ENCODE measurements at places on chromosomes 1 and 21.

DNA sequence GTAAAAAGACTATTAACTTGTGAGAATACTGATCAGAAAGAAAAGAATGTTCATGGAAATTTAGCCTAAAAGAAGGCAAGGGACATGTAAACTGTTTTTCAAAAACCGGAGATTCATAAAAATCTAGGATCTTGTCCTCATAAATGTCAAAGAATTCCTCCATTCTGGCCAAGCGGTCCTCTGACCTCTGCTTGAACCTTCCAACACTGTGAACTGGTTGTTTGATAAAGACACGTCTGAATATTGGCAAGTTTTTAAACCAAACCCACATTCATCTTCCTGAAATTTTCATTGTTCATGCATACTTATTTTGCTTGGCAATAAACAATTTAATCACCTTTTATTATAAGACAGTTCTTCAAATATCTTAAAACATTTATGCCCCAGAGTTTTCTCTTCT is 19.8 kb downstream of the ASPM start:
- no peak for DNase-seq

DNA sequence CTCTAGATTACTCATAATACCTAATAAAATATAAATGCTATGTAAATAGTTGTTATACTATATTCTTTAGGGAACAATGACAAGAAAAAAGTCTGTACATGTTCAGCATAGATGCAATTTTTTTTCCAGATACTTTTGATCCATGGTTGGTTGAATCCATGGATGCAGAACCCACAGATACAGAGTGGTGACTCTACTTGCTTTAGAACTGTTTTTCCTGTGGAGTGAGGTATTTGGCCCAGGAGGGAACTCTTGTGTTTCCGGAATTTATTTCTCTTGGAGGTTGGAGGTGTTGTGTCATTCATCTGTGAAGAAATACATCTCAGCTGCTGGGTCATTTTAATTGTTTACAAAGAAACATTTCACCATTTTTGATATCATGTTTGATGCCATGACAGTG is 28.7 kb downstream of the TMEM200B start:
- no peak for DNase-seq

DNA sequence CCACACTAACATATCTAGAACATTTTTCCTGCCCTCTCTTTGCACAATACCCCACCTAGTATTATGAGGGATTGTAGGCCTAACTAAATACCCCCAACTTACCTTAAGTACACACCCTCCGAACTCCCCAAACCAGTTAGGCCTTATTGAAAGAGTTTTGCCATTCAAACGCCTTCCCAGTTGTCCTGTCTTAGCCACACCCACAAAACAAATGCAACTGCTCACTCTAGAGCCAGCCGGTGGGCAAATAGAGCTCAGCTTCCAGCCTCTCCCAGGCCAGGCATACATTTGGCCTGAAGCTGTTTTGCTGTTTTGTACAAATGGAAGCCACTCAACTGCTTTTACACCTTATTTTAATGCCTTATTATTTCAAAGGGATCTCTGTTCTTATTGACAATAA is 224.2 kb upstream of the RUNX1 start:
- DNase-seq = no peak

DNA sequence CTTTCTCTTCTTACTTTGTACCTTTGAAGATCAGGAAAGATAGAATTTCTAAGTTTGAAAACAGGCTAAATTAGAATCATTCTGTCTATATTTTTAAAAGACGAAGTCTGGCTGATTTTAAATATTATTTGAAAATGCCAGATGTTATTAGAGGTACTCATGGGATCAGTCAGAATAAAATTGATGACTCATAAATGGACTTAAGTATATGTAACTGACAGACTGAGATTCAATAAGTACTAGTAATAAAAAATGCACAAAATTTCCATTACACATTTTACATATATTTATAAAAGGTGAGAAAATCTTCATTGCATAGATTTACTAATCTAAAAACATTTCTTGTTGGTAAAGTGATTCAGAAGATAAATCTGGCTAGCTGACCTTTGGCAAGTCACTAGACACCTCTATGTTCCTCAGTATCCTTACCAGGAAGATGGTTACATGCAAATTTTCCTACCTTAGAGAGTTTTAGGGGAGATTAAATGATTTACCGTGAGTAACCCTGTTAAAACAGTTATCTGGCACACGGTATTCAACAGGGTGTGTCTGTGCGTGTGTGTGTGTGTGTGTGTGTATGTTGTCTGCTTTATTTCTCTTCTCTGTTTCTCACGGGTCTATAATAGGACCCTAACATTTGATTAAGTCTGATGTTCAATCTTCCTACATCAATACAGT is 189.0 kb downstream of the RUNX1 start:
- DNase-seq = no peak

- no peak for DNase-seq
Observed at GRCh38 chr1:65719391-65719790, 73.3 kb upstream of the PDE4B start.

- DNase-seq = no peak
Observed at GRCh38 chr1:183403498-183403897, 14.7 kb downstream of the NMNAT2 start.

DNA sequence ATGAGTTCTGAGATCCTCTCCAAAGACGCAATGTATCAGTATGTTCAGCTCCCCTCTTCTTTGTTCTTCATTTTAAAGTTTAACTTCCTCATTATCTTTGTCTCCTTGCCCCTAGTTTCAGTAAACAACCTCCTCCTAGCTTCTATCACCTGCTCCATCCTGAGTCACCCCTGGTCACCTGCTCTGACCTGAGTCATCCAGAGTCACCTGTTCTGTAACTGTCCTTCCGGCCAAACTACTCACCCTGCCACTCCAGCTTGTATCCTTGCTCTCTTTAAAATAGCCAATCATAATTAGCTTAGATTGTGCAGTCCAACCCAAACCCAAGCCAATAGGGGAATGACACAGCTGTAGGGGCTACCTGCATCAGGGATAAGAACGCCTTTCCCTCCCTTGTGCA is 332.0 kb downstream of the OLFM3 start:
- DNase-seq = no peak

DNA sequence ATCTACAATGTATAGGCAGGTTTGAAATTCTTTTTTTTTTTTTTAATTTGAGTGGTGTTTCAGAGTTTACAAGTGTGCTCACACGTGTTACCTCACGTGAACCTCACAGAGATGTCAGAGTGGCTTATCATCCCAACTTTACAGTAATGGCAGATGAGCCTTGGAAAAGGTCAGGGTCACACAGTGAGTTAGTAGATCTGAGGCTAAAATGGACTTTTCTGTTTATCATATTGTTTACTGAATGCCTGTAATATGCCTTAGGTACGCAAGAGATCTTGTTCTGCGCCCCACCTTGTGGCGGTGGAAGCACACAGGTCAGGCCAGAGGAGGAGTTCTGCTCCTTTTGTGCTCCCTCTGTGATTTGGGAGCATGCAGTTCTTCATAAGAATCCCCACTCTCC is 80.0 kb downstream of the DYRK1A start:
- no peak for DNase-seq

DNA sequence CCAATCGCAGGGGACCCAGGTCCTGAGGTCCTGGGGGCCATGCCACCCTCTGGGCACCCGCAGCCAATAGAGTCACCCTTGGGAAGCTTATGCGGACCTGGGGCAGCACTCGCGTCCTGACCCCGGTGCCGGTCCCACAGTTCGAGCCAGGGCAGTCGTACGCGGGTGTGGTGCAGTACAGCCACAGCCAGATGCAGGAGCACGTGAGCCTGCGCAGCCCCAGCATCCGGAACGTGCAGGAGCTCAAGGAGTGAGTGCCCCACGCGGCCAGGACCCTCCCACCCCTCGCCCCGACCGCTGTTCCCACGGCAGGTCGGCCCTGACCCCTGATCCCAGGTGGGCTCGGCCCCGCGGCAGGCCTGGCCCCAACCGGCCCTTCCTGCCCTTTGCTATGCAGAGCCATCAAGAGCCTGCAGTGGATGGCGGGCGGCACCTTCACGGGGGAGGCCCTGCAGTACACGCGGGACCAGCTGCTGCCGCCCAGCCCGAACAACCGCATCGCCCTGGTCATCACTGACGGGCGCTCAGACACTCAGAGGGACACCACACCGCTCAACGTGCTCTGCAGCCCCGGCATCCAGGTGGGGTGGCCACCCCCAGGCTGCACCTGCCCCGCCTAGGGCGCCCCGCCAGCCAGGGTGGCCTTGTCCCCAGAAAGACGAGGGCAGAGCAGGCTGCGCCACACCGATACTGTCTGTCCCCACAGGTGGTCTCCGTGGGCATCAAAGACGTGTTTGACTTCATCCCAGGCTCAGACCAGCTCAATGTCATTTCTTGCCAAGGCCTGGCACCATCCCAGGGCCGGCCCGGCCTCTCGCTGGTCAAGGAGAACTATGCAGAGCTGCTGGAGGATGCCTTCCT is 20.5 kb downstream of the COL6A1 start:
- DNase-seq = peak; percentile 53

- DNase-seq = no peak
Observed at GRCh38 chr1:110476028-110476765, 25.2 kb downstream of the PROK1 start.

DNA sequence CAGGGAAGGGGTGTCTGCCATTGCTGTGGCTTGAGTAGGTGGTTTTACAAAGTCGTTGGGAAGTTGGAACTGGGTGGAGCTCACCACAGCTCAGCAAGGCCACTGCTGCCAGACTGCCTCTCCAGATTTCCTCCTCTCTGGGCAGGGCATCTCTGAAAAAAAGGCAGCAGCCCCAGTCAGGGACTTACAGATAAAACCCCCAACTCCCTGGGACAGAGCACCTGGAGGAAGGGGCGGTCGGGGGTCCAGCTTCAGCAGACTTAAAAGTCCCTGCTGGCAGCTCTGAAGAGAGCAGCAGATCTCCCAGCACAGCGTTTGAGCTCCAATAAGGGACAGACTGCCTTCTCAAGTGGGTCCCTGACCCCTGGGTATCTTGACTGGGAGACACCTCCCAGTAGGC is 124.2 kb downstream of the LHX8 start:
- no peak for DNase-seq

- no peak for DNase-seq
Observed at GRCh38 chr1:227766015-227766634, 30.9 kb downstream of the SNAP47 start.

- no peak for DNase-seq
Observed at GRCh38 chr1:236978740-236979139, 25.5 kb downstream of the MT1HL1 start.

GRCh38 chr1:212377644-212378043 is 37.0 kb downstream of the PACC1 start:
- no peak for DNase-seq

GRCh38 chr1:26936823-26937222 is 15.3 kb downstream of the NUDC start:
- no peak for DNase-seq

DNA sequence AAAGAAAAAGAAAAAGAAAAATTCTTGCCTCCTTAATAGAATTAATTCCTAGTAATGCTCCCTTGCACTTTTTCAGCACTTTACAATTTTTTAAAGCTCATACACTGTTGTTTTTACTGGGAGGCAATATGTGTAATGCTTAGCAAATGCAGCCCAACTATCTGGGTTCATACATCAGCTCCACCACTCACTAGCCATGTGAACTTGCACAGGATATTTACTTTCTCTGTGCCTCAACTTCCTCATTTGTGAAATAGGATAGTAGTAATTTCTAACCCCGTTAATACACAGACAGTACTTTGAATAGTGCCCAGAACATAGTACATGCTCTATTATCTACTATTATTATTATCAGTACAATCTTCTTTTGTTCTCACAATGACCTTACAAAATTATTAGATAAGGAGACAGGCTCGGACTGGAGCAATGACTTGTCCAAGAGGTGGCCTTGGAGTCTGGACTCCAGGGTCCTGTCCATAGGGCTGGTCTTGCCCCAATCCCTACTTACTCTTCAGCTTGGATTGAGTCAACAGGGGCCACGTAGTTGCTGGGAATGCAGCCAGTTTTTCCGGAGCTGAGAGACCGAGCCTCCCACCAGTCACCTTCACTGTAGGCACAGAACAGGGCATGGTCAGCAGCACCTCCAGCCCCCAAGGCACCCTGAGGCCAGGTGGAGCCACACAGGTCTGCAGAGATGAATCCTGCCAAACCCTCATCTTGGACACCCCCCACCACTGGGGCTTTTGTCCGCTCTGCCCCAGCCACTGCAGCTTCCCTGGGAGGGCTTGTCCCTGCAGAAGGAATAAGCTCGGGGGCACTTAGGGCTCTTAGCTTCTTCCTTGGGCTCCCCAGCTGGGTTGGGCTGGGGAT is 13.7 kb downstream of the FGR start:
- no peak for DNase-seq

- DNase-seq = no peak
Observed at GRCh38 chr1:24051206-24051945, 60.6 kb downstream of the MYOM3 start.
